ENCODE measurements at places on chromosomes 7 and 10.

- DNase-seq, result no peak
Measured at GRCh38 chr10:17028798-17029197, 100.8 kb downstream of the CUBN start.

GRCh38 chr7:138753610-138754009, 44.2 kb upstream of the TMEM213 start:
- DNase-seq, result no peak

- DNase-seq, result no peak
Measured at GRCh38 chr10:19812976-19813375, 3.3 kb upstream of the PLXDC2 start.

DNA sequence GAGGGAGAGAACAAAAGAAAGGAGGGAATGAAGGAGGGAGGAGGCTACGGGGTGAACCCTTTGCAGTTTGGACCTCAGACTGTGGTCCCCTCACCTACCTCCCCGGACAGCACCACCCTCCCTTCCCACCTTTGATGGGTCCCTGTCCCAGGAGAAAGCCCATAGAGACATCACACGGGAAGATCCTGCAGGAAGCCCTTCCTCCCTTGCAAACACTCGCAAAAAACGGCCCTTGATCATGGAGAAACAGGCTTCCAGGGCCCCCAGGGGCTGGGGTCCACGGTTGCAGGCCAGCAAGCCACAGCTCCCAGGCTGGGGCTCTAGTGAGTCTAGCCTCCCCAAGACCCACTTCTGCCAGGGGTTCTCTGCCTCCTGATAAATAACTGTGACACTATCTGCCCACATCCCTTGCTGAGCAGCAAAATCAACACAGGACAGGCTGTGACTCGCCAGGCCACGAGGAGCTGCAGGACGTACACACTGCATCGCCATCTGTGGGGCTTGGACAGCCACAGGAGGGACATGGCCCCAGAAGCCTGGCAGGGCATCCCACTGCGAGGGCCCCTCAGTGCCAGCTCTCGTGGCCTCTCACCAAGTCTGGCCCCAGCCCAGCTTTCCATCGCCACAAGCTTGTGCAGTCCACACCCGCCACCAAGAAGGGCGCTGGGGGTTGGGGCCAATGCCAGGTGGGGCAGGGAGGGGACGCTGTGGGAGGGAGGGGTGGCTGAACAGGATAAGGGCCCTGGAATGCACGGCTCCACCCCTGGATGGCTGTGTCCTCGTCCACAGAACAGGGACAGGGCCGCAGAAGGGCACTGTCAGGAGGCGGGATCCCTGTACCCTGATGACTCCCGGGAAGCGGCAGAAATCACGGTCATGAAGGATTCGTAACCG, 34.2 kb downstream of the PDGFA start:
- no peak for DNase-seq

GRCh38 chr7:105268511-105269392, 120.0 kb downstream of the SRPK2 start:
- peak; percentile 66 for DNase-seq

DNA sequence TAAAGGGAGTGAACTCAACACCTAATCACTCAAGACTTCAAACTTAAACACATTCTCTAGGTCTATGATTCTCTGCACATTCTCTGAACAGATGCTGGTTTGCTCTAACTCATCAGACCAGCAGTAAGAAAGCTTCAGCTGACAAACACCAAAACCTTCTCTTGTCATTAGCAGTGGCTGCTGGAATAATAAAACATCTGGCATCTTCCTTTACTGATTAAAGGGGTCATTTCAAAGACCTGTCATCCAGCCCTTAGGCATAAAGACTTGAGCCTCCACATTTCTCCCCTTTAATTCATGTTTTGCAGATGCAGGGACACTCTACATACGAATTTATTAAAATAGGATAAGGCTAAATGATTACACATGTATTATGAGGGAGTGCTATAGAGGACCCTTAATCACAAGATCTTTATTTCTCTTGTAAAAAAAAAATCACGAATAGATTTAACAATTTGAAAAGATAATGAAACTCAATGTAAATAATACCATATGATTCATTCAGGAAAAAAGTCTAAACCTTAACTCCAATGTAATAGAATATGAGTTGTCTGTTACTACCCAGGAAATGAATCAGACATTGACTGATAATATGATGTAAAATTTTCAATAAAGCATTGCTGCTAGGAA, 152.4 kb upstream of the GNAI1 start:
- DNase-seq, result peak; percentile 55

GRCh38 chr7:36084485-36085091, 68.5 kb upstream of the EEPD1 start:
- peak; percentile 58 for DNase-seq

DNA sequence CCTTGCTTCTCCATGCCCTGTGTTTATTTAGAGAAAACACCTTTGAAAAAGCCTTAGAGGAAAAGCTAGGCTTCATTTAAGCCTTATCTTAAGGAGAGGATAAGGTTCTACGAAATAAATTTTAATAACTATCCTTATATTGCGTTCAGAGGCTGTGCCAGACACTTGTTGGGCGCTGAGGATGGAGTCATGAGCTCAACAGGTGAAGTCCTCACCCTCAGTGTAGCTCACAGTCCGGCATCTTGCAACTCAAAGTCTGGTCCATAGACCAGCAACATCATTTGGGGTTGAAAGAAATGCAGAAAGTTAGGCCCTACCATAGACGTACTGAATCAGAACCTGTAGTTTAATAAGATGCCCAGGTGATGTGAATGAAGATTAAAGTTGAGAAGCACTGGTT, 3.8 kb upstream of the STMP1 start:
- DNase-seq, result no peak

All from AG10803 (cell line).